ENCODE measurements at places on chromosomes 5 and 9. TPM values are rescaled to one million over a fixed set of nuclear protein-coding genes. Genes with fewer than 3 reads are reported as not detected.

DNA sequence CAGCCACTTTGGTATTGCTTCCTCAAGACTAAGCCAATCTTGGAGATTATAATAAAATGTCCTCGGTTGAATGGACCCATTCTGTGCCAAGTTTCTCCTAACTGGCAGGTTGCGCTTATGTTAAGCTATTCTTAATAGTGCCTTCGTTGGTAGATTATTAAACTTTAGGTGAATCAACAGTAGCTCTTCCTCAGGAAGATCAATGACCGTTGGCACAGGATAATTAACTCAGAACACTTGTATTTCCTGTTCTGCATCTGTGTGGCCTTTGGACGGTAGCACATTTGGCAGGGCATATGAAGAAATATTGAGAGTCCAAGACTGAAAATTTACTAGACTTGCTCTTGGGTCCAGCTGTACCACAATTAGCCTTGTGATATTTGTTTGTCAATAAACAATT is 402.9 kb downstream of the MLLT3 start:
- no peak for DNase-seq

- no peak for DNase-seq
These were observed 38.9 kb downstream of the LYRM7 start for GRCh38 chr5:131209506-131210150.

GRCh38 chr9:14323985-14324650 is 10.2 kb upstream of the NFIB start:
- DNase-seq: no peak

GRCh38 chr5:123094919-123095797 is 6.1 kb downstream of the PRDM6 start:
- no peak for DNase-seq

DNA sequence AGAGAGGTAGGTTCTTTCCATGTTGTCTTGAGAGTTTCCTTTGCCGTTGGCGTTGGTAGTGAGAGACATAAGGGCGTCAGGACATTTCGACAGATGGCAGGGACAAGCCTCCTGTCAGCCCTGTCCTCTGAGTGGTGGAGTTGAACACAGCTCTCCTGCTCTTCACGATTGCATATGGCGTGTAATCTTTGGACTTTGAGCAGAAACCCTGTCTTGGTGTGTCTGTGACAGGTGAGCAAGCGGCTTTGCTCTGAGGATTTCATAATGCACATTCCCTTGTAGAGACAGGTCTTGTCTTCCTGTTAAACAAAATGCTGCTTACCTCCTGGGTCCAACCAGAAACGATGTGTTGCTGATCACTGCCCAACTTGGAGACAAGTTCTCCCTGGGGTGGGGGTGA is 146.5 kb downstream of the NXNL2 start:
- no peak for DNase-seq

The COL23A1 gene
- 3.3 TPM for total RNA-seq

The PARP8 gene
- total RNA-seq: 26.2 TPM

All from breast epithelium (tissue), 4 donors.